Mesenteric fat pad (tissue), 1 donor: ENCODE measurements at places on chromosomes 13 and 19. TPM values are rescaled to one million over a fixed set of nuclear protein-coding genes. Genes with fewer than 3 reads are reported as not detected.

DNA sequence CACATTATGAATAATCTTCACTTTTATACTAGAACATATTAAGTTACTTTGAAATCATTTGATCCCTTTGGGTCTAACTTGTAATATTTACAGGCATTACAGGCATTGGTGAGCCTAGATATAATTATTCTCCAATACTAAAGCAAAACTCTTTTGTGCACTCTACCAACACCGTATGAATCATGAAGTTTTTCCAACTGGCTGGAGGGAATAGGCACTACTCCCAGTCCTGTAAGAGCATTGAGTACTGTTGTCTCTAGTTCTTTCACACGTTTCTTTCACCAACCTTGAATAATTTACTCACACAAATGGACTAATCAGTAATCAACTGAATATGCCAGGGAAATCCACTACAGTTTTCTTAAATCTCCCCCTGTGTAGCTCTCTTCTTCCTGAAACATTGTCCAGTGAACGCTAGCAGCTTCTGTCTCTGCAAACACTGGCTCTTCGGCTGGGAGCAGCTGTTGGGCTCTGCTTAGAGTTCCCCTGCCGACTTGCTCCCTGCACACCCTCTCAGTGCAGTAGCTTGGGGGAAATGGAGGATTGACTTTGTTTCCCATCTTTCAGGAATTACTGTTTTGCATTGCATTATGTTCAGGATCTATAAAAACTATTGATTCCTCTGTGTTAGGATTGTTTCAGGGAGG is 476.7 kb downstream of the RFC3 start:
- no peak for DNase-seq

- DNase-seq, result peak; percentile 92
Observed at GRCh38 chr19:47274891-47275761, 441 bp downstream of the INAFM1 start.

- no peak for DNase-seq
Observed at GRCh38 chr19:29413435-29413834, 112.4 kb upstream of the VSTM2B start.

- no peak for DNase-seq
Observed at GRCh38 chr19:56372281-56372680, 21.1 kb downstream of the ZNF582 start.

DNA sequence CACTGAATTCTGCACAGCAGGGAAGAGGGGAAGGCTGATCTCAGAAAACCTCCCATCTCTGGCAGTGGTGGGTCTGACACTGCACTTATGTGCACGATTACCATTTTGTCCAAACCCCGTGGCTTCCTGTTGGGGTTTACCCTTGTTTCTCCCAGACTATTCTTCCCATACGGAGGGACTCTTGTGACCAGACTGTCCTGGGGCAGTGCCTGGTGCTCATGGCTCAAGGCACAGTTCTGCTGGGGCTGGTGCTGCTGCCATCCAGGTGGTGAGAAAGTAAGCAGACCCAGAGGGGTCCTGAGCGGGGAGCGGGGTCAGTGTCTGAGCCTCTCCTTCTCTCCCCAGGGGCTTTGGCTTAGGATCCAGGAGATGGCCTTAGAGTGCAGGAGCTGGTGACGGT is 5.1 kb upstream of the SIGLEC9 start:
- no peak for DNase-seq

- no peak for DNase-seq
Observed at GRCh38 chr13:103188713-103189326, 122.6 kb upstream of the SLC10A2 start.

DNA sequence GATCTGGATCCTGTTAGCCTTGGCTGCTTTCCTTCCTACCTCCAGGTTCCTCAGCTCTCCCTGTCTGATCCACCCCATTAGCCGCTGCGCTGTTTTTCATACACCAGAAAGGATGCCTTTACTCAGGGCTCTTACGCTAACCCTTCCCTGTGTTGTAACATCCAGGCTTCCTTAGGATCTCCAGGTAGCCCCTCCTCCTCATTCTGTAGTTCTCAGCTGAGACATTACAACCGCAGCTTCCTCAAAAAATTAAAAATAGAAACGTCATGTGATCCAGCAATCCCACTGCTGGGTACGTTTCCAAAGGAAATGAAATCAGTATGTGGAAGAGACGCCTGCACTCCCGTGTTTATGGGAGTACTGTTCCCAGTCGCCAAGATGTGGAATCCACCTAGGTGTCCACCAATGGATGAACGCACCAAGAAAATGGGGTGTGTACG is 18.4 kb upstream of the MYADM start:
- no peak for DNase-seq

- DNase-seq, result no peak
Observed at GRCh38 chr19:4300589-4300988, 1.6 kb downstream of the TMIGD2 start.

GRCh38 chr13:109180905-109181425 is 551.6 kb downstream of the MYO16 start:
- DNase-seq, result no peak

GRCh38 chr19:56209091-56209490 is 7.0 kb downstream of the ZSCAN5C start:
- DNase-seq, result no peak

DNA sequence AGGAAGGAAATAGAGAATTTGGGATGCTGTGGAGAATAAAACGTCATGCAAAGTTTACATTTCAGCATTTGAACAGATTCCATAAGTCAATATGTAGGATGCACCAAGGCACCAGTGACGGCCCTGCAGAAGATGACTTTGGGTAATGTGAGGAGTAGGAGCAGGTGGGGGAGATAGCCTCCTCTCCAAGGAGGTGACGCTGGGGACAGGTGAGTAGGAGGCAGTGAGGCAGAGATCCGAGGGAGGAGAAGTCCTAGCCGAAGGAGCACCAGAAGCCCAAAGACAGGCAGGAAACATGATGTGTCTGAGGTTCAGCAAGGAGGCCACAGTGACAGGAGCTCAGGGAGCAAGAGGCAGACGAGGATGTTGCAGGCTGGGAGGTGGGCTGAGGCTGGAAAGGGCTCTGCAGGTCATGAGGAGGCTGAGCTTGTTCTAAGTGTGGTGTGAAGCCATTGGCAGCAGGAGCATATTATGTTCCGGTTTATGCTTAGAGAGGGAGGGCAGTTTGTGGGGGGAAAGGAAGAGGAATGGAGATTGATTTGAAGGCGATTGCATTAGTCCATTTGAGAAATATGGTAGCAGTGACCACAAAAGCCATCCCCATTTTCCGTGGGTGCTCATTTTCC is 55.7 kb upstream of the C1QTNF9 start:
- no peak for DNase-seq

- DNase-seq, result no peak
Observed at GRCh38 chr13:110890279-110891165, 24.3 kb downstream of the ANKRD10 start.

DNA sequence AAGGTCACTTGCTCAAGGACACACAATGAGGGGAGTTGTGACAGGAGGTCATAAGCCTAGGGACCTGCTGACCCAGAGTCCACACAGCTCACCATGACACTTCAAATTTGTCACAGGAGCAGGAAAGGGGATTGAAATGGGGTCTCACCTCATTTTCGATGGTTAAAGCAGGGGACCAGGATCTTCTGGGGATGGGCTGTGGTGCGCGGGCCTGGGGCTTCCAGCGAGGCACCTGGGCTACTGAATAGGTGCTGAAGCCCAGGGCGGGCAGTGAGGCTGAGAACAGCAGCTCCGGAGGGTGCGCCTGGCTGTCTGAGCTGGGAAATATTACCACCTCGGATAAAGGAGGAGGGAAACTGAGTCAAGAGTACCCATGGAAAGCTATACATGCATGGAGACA is 11.0 kb downstream of the MAN2B1 start:
- no peak for DNase-seq

DNA sequence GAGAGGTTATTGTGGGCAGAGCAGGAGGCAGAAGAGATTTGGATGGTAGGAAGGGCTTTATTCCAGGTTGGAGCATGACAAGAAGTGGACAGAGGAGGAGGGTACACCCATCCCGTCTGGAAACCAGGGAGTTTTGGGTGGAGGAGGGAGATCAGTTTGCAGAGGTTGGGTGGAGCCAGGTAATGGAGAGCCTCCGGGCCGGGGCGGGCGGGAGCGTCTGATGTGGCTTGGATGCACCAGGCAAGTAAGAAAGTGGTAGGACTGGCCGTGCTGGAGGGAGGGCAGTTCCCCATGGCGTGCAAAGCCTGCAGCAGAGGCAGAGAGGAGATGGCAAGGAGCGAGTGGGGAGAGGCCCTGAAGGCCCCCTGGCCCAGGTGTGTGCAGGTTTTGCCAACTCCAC is 10.9 kb downstream of the IGFLR1 start:
- no peak for DNase-seq

- no peak for DNase-seq
Observed at GRCh38 chr13:24269821-24270220, 39.6 kb upstream of the C1QTNF9 start.

GRCh38 chr13:32116210-32116609 is 84.6 kb downstream of the FRY start:
- no peak for DNase-seq

CADM4 gene
- 1.4 TPM for total RNA-seq

RAB11B gene
- total RNA-seq, result 100 TPM

CRB3 gene
- not detected for total RNA-seq

CYP4F2 gene
- total RNA-seq, result not detected

ZNF154 gene
- total RNA-seq, result 4.8 TPM

CEACAM3 gene
- total RNA-seq, result 1.6 TPM

PABPC3 gene
- 0.29 TPM for total RNA-seq

KRTDAP gene
- not detected for total RNA-seq

NKPD1 gene
- total RNA-seq, result not detected

MADCAM1 gene
- 1.7 TPM for total RNA-seq

SIGLEC12 gene
- 1.9 TPM for total RNA-seq

GRIN3B gene
- 0.16 TPM for total RNA-seq

GGN gene
- 1.0 TPM for total RNA-seq

CD22 gene
- total RNA-seq, result 1.3 TPM
